ENCODE measurements at places on chromosomes 12 and 14.

GRCh38 chr12:47276253-47276620, 196.5 kb upstream of the AMIGO2 start:
- no peak for DNase-seq

DNA sequence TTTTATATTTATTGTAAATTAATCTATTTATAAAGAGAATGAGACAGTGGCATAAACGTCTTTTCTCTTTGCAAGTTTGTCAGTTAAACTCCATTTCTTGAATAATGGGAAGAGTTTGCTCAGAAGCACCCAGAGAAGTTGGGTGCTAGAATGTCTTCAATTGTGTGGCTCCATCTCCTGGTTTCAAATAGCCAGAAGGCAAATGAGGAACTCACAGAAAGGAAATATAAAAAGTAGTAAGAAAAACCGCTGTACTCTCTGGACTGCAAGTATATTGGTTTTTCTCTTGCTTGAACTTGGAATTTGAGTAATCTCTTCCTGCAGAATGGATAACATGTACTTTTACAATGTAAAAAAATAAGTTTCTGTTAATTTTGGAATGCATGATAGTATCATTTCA, 217.5 kb downstream of the DPY19L2 start:
- DNase-seq = no peak

DNA sequence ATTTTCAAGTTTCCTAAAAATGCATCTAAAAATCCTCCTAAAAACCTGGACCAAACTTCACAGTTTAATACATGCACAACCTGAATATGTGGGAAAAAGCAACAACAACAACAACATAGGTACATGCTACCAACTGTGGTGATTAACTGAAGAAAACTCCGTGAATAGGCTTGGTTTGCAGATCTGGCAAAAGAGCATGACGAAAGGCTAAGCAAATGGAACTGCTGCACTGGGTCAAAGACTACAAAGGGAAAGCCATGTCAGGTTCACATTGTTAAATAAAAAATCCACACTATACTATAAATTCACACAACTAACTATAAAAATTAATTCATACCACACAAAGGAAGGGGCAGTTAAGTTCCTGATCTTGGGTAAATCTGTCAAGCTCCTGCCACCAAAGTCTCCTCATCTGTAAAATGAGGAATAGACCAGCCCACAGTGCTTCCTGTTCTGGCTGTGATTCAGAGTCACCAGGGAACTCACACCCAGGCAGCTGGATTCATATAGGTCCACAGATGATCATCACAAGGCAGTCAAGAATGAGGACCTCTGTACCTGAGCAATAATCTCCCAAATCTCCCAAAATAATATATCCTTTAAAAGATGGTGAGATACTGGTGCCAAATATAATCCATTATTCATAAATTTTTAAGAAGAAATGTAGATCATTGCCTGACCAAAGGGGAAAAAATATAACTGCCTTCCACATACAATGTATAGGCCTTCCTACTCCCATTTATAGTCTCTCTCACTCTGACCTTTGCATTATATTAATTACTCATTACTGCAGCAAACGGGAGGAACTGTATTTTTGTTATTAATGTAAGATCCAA, 7.0 kb downstream of the CORO1C start:
- DNase-seq = no peak

GRCh38 chr12:1234073-1234472, 243.1 kb downstream of the ERC1 start:
- no peak for DNase-seq

- DNase-seq = no peak
Observed at GRCh38 chr14:93719256-93719655, 69.0 kb downstream of the PRIMA1 start.

DNA sequence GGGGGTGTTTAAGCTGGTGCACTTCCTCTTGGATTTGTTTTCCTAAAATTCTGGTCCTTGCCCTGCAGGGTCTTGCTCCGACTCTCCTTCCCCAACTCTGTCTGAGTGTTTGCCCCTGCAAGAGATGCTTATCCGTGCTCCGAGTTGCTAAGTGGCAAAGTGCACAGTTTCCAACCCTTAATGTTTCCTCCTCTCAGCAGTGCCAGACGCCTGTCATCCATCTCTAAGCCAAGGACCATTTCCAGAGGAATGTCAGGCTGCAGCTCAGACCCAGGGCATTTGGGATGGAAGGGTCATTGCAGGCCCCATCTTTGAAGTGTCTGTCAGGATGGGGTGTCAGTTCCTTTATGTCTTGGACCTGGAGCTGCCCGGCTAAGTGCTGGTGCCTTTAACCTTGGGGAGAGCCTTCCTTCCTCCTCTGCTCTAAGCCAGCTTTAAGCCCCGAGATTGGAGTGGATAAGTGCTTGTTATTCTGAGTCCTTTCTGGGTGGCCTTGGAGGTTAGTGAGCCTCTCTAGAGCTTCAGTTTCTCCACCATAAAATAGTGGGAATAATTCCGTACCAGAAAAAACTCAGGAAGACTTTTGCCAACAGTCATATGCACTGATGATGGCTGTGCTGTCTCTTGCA, 15.0 kb downstream of the WNT5B start:
- no peak for DNase-seq

DNA sequence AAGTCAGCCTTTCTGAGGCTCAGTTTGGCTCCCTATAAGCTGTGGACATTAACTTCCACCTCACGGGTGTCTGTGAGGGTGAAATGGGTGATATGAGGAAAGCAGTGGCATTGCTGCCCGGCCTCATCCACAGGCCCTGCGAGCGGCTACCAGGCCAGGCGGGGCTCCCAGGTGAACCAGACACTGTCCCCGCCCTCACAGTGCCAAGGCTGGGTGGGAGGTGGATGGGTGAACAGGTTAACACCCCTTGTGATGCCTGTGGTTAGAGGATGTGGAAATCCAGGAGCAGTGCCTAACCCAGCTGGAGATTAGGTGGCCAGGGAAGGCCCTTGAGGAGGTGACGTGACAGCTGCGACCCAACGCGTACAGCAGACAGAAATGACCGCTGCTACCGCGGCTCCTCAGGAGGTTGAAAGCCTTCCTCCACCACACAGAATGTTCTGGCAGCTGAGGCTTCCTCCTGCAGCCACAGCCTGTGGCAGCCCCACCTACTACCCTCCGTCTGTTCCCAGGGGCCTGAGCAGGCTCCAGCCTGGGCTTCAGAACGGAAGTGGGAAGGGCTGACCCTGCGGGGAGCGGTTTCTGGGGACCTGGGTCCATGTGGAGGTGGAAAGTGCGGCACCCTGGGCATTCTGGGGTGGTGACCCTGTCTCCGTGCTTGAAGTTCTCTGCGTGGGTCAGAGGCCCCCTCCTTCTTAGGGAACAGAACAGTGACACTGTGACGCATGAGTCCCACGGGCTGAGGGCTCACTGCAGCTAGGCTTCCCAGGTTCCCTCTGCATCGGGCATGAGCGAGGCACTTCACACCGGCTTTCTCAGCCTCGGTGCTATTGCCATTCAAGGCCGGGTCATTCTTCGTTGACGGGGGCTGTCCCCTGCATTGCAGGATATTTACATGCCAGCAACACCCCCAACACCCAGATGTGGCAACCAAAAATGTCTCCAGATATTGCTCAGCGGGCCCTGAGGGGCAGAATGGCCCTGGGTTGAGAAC, 9.7 kb downstream of the MMAB start:
- DNase-seq = no peak

DNA sequence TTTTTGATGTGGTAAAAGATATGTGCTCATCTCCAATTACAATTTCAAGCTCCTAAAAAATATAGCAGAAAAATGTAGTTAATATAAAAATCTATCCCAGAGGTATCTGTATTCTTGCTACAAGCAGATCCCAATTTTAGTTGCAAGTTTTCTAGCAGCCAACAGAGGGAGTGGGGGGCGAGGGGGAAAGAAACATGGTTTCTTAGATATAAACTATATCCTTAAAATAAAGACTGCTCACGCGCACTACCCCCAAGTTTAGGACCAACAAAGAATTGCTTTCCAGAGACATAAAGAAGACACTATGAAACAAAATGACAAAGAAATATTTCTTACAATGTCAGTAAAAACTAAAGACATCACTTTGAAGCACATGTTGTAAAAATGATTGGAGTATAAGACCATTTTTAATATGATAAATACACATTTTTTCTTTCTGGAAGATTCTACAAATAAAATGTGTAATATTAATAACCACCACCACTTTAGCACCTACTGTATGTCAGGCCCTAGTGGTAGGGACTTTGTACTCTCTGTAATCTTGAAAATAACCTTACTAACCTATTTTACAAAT, 5.4 kb downstream of the MAGOHB start:
- DNase-seq = no peak

GRCh38 chr12:93060666-93061472, 131.8 kb upstream of the EEA1 start:
- no peak for DNase-seq

DNA sequence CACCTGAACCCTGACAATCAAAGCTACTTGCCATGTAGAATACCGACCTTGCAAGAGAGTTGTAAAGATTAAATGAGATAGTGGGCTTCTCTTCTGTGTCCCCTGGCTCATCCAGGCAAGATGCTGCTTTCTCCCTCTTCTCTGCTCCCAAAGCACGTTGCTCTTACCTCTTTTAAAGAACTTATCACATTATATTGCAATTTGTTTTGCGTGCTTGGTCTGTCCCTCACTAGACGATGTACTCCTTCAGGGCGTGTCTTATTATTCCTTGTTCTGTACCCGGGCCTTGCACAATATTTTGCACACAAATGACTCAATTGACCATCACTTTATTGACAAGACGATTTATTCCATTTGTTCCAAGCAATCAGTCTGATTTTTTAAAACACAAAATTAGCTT, 3.3 kb downstream of the DCN start:
- no peak for DNase-seq

DNA sequence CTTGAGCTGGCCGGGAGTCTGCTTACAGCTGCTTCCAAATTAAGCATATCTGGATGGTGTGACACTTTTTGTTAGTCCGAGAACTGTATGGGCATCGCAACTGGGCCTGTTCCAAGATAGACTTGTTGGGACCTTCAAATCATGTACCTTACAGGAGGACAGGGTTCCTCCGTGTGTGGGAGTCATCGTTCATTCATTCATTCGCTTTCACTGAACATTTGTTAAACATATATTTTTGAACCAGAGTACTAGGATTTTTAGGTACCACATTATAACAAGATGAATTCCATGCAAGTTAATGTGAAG, 387 bp upstream of the IPO8 start:
- no peak for DNase-seq

DNA sequence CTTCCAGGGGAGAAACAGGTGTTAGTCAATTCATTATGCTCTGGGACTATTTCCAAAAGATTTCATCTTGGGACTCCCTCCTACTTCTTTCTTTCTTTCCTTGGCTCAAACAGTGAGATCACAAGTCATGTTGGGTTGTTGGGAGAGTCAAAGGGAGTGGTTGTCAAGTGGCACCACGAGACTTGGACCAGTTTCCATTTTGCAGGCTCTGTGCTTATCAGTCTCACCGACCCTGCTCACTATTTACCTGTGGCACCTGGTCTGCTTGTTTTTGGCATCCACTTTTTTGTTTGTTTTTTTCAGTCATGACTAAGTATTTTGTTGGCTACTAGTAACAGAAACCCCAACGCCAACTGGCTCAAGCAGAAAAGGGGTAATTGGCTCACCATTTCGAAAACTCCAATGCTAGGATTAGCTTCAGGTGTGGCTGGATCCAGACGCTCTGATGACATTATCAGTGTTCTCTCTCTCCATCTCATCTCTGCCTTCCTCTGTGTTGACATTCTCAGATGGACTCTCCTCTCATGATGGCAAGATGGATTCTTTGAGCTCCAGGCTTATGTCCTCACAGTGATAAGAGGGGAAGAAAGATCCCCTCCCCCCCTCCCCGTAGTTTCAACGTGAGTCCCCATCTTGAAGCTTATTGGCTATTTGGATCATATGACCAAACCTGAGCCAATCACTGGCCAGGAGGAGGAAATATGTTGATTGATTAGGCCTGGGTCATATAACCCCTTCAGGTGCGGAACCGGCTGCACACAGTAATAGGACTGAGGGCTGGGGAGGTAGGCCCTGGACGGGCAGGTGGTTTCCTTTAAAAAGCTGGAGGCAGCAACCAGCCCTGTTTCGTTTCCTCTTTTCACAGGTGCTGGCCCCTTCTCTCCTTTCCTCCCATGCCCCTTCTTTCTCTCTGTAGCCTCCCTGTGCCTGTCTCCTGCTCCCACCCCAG, 84.2 kb downstream of the AACS start:
- no peak for DNase-seq

DNA sequence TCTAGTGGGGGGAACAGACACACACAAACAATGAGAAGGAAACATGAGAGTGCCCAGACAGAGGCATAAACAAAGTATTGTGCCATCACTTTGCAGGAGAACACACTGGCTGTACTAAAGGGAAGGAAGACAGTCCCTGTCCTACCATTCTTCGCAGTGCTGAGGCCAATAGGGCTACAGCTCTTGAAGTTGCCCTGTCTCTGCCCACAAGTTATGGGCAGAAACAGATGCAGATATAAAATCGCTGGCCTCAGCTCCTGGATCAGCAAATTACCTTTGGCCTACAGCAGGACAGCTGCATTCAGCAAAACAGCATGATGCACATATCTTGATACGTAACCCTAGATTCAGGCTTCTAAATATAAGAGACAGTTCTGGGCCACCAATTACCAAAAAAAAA, 23.0 kb upstream of the PRKAB1 start:
- no peak for DNase-seq

- no peak for DNase-seq
Observed at GRCh38 chr14:101991352-101991751, 27.0 kb downstream of the DYNC1H1 start.
